Fibroblast of skin of abdomen (primary cell): ENCODE measurements at places on chromosomes 16 and 17.

DNA sequence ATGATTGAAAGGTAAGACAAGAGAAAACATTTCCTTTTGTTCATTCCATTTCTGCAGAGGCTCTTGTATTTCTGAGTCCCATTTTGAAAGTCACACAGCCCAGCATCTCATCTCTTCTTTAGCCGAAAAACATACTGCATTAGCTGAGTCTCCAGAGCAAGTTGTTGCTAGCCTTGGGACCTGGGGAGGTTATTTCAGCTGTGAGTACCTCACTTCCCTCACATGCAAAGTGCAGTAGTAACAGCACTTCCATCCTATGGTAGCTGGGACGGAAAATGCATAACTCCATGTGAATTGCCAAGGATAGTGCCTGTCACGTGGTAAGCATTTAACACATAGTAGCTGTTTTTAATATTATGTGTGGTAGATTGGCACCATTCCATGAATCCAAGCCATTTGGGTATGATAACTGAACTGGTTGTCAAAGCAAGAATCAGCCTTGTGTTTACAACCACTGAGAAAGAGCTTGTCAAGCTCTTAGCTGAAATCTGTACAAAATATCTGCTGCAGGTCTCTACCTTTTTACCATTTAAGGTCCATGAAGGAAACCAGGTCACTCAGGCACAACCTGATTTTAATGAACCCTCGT, 345.7 kb downstream of the CDH13 start:
- no peak for DNase-seq

DNA sequence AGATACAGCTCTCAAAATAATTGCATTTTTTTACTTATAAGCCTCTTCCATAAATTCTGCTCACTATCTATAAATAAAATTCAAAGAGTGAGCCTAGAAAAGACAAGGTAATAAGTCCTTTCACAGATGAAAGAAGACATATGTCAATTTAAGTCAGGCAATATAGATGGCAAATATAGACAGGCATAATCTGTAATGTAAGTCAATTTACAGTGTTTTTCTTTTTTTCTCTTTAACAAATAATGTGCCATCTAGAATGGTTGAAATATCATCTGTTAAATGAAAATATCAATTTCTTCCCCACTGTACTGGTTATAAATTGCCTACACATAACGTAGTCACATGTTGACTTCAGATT, 1409.2 kb upstream of the GOT2 start:
- DNase-seq, result no peak

GRCh38 chr17:48995304-48995973, 1.7 kb upstream of the IGF2BP1 start:
- DNase-seq, result peak; percentile 27

- DNase-seq, result no peak
These were observed 20.5 kb downstream of the USP7 start for GRCh38 chr16:8943001-8943763.

GRCh38 chr17:1007310-1008007, 10.5 kb downstream of the TIMM22 start:
- DNase-seq, result no peak

DNA sequence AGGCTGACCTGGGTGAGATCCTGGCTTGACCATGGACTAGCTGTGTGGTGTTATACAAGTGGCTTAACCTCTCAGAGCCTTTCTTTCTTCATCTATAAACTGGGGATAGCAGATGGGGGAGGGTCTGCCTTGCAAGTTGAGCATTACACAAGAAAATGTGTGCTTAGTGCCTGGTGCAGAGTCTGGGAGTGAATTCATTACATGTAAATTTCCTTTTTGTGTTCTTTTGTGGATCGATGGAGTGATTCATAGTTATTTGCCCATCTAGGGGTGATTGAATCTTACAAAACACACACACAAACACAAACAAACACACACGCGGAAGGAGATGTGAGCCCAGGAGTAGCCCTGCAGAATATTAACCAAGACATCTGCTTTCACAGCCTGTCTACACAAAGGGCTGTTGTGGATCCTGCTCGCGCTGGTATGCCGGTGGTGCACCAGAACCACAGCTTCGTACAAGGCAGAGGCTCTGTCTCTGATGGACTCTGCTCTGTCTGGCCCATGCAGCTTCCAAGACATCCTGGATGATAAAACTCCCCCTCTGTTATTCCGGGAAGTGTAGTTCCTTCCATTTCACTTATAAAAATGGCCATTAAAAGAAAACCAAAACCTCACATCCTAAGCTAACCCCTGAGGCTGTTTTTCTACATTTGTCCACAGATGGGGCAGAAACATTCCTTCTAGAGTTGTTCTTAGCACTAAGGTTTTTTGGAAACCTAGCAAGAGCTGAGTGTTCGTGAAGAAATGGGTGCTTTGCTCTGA, 86.1 kb downstream of the UTP18 start:
- DNase-seq, result no peak

DNA sequence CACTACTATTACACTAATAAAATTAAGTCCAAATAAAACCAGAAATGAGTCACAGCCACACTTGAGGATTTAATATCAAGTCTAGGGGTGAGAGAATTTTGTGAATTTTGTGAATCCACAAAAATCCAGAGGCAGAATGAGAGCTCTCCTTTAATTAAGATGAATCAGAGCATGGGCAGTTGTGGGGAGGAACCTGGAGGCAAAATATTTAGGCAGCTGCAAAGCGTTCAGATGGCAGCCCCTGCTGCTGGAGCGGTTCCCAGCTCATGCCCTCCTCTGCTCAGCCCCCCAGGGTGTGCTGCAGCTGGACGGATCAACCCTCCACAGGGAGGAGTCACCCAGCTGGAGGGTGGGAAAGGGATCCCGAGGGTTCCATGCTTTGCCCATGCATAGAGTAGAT, 43.4 kb upstream of the IRX6 start:
- peak; percentile 79 for DNase-seq

DNA sequence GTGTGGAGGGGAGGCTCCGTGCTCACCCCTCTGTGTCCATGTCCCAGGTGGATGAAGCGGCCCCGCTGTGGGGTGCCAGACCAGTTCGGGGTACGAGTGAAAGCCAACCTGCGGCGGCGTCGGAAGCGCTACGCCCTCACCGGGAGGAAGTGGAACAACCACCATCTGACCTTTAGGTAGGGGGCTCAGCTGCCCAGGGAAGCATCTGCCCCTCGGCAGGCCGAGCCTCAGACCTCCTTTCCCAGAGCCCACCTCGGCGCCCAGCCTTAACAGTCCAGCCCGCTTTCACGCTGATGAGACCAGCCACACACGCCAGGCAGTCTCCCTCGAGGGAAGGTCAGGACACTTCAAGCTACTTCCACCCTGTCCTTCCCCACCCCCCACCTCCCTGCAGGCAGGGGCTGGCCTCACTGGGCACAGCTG, 12.7 kb downstream of the MMP15 start:
- DNase-seq, result no peak

- no peak for DNase-seq
These were observed 43.6 kb downstream of the BCL7C start for GRCh38 chr16:30850246-30850645.

GRCh38 chr17:20008242-20009051, 712 bp upstream of the SPECC1 start:
- no peak for DNase-seq

- DNase-seq, result no peak
These were observed 752 bp downstream of the TBC1D24 start for GRCh38 chr16:2475413-2476344.

DNA sequence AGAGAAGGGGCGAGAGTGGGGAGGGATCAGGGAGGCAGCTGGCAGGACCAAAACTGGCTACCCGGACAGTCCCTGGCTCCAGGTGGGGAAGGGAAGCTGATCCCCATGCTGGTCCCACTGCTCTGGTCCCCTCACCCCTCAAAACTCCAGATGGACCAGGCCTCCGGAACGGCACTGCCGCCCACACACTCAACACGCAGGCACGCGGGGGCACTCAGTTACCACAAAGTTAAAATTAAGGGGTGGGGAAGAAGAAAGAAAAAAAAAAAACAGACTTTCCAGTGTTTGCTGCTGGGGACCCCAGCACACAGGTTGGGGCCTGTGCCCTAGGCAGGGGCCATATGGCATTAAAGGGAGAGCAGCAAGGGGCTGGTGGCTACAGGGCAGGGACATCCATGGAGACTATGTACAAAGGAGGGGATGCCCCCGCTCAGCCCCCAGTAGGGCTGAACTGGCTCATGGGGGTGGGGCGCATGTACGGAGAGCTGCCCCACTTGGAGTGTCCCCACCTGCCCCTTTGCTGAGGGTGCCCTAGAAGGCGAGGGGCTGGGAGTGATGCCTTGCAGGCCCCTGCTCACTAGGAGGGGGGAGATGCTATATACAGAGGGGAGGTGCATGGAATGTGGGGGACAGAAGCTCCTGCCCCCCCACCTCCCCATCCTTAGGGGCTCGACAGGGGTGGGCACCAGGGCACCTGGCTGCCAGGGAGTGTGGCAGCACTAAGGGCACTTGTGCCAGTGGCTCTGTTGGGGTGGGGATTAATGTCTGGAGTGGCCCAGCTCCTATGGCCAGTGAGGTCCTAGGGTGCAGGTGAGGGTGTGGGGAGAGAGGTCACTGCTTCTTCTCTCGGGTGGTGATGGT, 5.6 kb downstream of the TP53I13 start:
- no peak for DNase-seq

DNA sequence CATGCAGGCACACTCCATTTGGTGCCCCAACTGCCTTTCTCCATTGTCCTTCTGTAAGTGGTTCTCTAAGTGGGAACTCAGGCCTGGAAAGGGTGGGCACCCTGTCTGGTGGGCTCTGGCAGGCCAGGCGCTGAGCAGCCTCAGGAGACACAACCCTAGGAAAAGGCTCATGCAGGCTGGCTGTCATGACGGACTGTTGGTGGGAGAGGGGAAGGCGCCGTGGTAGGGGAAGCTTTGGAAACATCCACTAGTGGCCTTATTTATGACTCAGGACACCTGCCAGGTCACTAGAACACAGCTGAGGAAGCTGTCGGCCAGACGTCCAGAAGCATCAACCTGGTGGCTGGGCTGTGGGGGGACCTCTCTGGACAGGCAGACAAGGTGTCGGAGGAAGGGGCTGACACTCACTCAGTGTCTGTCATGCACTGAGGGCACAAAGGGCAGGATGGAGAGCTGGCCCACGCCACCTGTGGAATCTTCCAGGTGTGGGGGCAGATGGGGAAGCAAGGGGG, 216.0 kb downstream of the SEC14L1 start:
- DNase-seq, result no peak

DNA sequence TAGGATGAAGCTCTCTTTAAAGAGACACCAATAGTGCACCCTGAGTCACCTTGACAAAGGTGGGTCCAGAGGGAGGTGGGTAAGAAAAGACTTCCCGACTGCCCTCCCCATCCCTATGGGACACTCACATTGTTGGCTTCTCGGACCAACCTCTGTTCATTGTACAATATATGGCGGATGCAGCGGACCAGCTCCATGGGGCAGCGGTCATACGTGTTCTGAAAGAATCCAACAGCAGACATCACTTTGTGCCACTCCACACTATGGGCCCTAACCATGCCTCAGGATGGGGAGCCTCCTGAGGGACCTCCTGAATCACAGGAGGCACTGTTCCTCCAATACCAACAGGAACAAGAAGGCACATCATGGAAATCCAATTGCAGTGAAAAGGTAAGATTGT, 30.4 kb upstream of the GHDC start:
- no peak for DNase-seq

GRCh38 chr16:81410643-81411293, 33.8 kb upstream of the CMIP start:
- DNase-seq, result no peak

DNA sequence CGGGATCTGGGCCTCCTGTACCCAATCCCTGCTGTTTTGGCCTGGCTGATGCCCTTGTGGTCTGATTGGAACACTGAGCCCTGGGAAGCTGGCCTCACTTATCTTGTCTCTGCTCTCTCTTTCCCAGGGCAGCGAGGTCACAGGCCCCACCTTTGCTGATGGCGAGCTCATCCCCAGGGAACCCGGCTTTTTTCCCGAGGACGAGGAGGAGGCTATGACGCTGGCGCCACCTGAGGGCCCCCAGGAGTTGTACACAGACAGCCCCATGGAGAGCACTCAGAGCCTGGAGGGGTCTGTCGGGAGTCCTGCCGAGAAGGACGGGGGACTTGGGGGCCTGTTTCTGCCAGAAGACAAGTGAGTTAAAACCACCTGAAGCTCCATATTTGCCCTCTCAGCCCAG, 126.0 kb downstream of the RAB11FIP4 start:
- DNase-seq, result no peak

DNA sequence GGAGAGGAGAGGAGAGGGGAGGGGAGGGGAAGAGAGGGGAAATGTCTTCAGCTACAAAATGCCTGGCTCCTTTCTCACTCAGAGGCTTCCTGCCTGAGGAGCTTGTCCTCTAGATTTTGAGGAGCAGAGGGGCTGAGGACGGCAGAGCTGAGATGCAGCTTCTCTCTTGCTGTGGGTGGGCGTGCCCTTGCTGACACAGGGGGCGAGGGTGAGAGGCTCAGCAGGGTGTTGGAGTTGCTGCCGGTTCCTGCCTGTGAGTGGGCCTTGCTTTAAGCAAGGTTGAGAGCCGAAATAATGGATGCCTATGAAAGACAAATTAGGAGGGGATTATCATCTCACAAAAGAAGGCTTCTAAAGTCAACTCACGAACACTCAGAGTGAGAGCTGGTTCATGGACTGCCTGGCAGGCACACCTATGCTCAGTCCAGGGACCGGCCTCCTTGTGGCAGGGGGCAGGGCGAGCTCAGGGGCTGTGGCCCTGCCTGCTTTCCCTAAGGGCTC, 215.6 kb downstream of the MSI2 start:
- DNase-seq, result no peak

DNA sequence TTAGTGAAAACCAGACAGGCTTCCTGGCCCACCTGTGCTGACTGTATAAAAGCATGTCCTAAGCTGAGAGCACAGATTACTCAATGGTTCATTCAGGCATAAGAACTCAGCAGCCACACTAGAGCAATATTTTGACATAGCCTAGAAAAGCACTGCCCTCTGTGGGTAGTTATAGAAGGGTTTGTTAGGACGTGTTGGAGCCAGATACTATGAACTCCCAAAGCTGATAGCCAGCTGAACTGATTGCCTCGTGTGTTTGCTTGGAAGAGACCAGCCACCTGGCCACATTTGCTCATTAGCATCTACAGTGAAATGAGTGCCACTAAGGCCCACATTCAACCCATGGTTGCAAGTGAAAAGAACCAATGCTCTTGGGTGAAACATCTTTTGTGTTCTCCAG, 30.8 kb upstream of the ABCA5 start:
- no peak for DNase-seq

DNA sequence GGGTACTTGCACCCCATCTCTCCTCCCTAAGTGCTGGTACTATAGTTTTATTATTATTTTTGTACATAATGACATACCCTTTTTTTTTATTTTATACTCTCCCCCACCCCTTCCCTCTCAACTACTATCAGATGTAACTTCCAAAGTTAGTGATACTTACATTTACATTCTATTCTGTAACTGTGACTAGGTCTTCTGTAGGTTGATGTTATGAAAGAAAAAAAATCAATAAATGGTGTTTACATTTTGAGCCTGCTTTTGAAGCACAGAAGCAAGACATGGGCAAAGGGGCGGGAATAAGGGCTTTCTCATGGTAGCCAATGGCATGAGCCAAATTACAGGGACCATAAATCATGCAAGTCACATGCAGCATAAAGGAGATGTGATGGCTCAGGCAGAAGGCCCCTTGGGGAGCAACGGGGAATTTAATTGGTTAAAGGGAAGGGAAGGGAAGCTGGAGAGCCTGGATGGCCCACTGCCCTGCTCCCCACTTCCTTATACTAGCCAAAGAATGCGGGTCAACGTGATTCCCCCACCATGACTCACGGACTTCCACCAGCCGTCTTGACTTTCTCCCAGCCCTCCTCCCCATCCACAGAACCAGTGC, 2.4 kb upstream of the ACSF2 start:
- peak; percentile 98 for DNase-seq
